ENCODE measurements at places on chromosomes 7 and 10. TPM values are rescaled to one million over a fixed set of nuclear protein-coding genes. Genes with fewer than 3 reads are reported as not detected.
A peak's percentile ranks its signal among the peaks of the same experiment; 100 is the strongest.

CASP2 gene
- polyA plus RNA-seq, result 23.2 TPM

OGDHL gene
- 0.41 TPM for polyA plus RNA-seq

CHCHD2 gene
- 208 TPM for polyA plus RNA-seq

TRPV6 gene
- 0.20 TPM for polyA plus RNA-seq

- DNase-seq, result no peak
Measured at GRCh38 chr10:122233857-122234348, 37.2 kb upstream of the BTBD16 start.

GRCh38 chr10:122471531-122472177 is 10.3 kb downstream of the HTRA1 start:
- DNase-seq, result no peak

GRCh38 chr10:119543814-119544642 is 1.5 kb upstream of the RGS10 start:
- peak; percentile 67 for DNase-seq

DNA sequence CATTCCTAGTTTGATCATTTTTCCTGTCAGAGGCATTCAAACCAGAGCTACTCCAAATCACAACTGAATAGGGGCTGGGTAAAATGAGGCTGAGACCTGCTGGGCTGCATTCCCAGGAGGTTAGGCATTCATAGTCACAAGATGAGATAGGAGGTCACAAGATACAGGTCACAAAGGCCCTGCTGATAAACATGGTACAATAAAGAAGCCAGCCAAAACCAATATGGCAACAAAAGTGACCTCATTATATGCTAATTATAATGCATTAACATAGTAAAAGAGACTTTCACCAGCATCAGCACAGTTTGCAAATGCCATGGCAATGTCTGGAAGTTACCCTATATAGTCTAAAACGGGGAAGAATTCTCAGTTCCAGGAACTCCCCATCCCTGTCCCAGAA is 37.3 kb downstream of the TWIST1 start:
- DNase-seq, result no peak

DNA sequence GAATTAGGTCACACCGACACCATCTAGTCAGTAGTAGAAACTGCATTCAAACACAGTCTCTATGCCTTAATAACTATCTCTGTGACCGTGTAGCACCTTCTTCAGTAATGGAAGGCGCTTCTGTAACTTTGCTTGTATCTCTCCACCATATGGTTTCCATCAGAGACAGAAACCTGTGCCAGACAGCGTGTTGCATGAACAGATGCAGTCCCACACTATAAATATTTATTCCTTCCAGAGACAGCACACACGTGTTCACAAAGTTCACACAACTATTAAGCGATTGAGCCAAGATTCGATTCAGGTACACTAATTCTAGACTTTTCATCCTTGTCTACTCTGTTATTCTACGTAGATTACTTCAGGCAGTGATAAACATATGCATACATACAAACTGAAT is 873.9 kb upstream of the MBL2 start:
- peak; percentile 64 for DNase-seq

DNA sequence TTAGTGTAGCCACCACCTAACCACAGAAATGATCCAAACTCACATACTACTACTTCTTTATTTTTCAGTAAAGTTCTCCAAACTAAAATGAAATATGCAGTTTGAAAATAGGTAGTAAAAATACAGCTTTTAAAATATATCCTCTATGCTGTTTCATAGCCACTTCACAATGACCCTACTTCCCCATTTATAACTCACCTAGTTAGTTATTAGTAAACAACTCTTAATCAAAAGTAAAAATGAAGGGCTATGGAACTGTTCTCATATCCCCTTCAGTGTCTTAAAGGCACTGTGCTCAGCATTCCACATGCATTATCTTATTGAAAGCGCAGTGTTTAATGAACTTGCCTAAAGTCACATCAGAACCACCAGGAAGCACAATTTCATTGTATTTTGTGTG is 43.5 kb downstream of the KMT2C start:
- no peak for DNase-seq

- DNase-seq, result no peak
Measured at GRCh38 chr10:98006266-98006665, 24.2 kb downstream of the CRTAC1 start.

DNA sequence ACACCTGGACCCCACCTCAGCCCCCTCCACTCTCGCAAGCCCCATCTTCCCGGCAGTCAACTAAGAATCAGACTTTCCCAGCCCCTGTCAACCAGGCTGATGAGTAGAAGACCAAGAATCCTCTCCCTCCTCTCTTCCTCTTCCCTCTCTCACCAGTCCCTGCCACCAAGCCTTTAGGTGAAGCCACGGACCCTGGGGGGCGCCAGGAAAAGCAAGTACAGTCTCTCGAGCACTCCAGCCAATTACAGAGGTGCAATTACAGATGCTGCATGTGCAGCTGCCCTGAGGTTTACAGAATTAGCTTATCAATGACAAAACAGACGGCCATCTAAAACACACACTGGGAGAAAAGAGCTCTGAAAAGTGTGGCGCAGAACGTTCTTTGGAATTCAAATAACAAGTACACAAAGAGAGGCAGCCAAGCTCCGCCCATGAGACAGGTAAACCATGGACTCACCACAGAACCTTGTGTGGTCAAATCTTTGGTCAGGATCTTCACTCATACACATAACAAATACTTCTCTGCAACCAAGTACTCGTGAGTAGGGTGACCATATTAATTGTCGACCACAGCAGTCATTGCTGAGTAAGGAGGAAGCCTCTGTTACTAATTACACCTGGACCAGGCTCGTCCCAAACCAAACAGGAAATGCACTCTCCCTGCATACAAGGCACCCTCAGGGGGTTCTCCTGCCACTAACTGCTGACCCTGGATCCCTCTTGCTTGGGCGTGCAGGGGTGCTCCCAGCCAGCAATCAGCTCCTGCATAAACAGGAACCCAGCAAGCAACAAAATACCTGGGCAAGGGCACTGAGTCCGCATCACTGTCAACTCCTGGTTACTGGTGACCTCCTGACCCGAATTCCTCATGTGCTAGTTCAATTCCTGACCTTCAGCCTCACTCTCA is 189.2 kb downstream of the FAM107B start:
- DNase-seq, result no peak

GRCh38 chr10:44860811-44861736 is 50.1 kb upstream of the TMEM72 start:
- DNase-seq, result no peak

DNA sequence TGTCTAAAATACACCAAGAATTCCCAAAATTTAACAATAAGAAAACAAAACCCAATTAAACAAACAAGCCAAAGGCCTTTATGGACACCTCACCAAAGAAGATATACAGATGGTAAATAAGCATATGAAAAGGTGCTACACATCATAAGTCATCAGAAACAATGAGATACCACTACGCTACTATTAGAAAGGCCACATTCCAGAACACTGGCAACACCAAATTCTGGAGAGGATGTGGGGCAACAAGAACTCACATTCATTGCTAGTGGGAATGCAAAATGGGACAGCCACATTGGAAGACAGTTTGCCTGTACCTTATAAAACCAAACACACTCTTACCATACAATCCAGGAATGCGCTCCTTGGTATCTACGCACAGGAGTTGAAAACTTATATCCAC is 291.4 kb downstream of the TNS3 start:
- no peak for DNase-seq

DNA sequence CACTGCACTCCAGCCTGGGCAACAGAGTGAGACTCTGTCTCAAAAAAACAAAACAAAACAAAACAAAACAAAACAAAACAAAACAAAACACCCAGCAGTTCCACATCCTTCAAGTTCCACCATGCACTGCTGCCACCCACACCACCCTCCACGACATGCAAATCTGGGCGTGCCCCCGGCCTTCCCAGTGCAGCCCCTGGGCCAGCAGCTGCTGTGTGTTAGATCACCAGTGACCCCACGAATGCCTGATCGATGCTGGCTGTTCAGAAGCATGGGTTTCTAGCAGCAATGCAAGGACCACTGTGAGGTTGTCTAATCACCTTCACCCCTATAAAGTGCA is 36.3 kb downstream of the ELFN1 start:
- no peak for DNase-seq

GRCh38 chr7:90621125-90621746 is 25.1 kb downstream of the CDK14 start:
- no peak for DNase-seq

Data from muscle of arm (tissue), 14 donors.